ENCODE measurements at places on chromosomes 11 and 22.

DNA sequence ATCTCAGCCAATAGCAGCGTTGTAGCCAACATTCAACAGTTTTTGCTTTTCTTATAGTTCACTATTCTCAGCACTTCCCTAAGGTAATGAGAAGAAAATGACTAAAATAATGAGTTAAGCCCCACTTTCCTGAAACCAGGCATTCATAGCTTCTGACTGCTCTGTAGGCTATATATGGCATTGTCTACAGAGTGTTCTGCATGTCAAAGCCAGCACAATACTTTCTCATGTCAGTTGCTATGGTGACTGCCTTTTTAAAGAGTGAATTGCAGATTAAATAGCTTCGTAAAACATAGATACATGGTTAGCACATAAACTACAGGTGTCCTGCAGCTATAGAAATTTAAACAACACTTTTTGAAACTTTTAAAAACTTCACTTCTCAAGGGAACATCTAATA, 1256.1 kb upstream of the CNTN5 start:
- DNase-seq, result no peak

GRCh38 chr11:75568616-75569219, 6.7 kb downstream of the SERPINH1 start:
- DNase-seq, result no peak

- DNase-seq, result no peak
These were observed 20.2 kb downstream of the CHST1 start for GRCh38 chr11:45644981-45645889.

GRCh38 chr11:75654314-75654713, 14.5 kb downstream of the MAP6 start:
- DNase-seq, result no peak
